ENCODE measurements at places on chromosomes 13 and 19. TPM values are rescaled to one million over a fixed set of nuclear protein-coding genes. Genes with fewer than 3 reads are reported as not detected.

DNA sequence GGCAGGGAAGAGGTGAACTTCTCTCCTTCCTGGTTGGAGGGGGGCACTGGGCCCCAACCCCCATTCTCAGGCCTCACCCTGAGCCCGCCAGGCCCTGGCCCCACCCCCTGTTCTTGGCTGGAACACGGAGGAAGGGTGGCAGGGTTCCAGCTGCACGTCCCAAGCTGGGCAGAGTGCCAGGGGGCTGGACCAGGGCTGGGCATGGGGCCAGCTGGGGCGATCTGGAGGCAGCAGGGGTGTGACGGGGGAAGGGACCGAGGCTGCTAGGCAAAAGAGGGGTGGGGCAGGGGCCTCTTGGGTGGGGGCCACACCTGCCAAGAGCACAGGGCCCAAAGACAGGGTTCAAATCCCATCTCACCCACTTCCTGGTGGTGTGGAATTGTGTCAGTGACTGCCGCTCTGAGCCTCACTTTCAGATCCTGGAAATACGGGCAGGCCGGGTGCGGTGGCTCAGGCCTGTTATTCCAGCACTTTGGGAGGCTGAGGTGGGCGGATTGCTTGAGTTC lies 2.2 kb downstream of the HIF3A start:
- DNase-seq: no peak

CELF5 gene
- 18.2 TPM for polyA plus RNA-seq

CLC gene
- polyA plus RNA-seq: 6.4 TPM

LIM2 gene
- 0.13 TPM for polyA plus RNA-seq

DNA sequence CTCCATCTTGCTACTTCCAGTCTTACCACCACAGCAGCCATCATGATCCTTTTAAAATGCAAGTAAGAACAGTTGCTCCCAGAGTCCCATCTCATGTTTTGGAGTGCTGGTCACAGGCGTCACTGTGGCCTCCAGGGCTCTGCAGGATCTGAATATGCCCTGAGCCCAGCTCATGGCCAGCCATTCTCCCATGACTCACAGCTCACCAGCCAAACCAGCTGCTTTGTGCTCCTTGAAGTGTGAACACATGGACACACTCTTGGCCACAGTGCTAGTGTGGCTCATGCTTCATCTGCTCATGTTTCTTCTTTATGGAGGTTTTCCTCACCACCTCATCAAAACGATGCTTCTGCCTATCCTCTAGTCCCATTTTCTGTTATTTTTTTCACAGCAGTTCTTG lies 466.5 kb downstream of the UQCRFS1 start:
- no peak for DNase-seq
